Jurkat, Clone E6-1 (cell line): ENCODE measurements at places on chromosomes 2 and 18.

- DNase-seq: no peak
Observed at GRCh38 chr18:1438458-1438910, 533.8 kb downstream of the ADCYAP1 start.

- no peak for DNase-seq
Observed at GRCh38 chr18:48106976-48107781, 176.7 kb upstream of the SMAD2 start.

DNA sequence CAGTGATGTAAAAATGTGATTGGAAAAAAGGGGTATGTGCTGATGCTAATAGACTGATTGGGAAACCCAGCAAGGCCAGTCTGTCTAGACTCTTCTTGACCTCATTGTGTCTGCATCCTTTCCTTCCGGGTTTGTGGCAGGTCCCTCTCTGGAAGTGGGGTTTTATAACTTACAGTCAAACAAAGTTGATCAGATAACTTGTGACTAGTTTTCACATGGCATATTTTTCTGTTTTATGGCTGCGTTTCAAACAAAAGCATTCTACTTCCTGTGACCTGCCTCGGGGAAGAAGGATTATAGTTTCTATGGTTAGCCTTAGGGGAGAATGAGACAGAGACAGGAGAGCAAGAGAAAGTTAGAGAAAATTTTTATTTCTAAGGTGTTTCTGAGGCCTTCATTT lies 188.7 kb upstream of the HNMT start:
- DNase-seq: no peak

- no peak for DNase-seq
Observed at GRCh38 chr18:57523171-57523956, 63.1 kb downstream of the FECH start.

GRCh38 chr2:193966590-193966989 lies 1690.4 kb upstream of the SLC39A10 start:
- DNase-seq: no peak

DNA sequence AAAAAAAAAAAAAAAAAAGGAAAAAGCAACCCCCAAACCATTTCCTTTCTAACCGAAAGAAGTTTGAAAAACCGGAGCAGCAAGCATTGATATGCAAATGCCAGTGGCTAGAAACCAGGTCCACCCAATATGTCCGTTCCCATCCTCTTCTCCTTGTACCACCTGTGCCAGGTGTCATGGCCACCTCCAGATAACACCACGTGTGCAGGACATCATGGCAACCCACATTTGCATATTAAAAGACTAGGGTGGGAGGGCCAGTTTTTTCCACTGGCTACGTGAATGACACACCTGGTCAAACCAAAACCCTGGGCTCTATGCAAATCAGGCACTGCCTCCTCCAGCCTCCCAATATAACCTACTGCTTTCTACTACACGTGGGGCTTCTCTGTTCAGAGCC lies 303.3 kb upstream of the GULP1 start:
- DNase-seq: no peak

- DNase-seq: no peak
Observed at GRCh38 chr2:222878877-222879603, 18.2 kb downstream of the ACSL3 start.

GRCh38 chr2:102664471-102664909 lies 45.1 kb downstream of the SLC9A2 start:
- no peak for DNase-seq

GRCh38 chr18:10379522-10379921 lies 74.9 kb upstream of the APCDD1 start:
- no peak for DNase-seq
